ENCODE measurements at places on chromosomes 6 and 20.

GRCh38 chr6:99349171-99350141 is at the start of gene FAXC:
Gene FAXC, minus strand, starts transcription at chr6:99349674. Its CDS starts 302 bp downstream, at chr6:99349372.
- DNase-seq, result peak; percentile 75

DNA sequence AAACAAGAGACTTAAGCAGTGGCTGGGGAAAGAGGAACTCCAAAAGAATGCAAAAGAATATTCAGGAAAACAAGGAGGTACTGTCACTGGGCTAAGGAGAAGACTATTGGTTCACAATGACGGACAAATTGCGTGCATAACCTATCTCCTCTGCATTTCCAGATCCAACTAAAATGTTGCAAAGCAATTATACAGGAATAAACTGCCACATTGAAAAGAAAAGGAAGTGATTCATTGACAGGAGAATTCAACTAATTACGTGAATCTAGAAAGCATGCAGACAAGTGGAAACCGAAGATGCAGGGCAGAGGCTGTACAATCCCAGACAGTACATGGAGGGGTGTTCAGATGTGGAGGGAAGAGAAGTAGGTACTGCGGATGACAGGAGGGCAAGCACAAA is 152.8 kb upstream of the RIPOR2 start:
- no peak for DNase-seq

- no peak for DNase-seq
These were observed 123.0 kb downstream of the DTNBP1 start for GRCh38 chr6:15539722-15540270.

DNA sequence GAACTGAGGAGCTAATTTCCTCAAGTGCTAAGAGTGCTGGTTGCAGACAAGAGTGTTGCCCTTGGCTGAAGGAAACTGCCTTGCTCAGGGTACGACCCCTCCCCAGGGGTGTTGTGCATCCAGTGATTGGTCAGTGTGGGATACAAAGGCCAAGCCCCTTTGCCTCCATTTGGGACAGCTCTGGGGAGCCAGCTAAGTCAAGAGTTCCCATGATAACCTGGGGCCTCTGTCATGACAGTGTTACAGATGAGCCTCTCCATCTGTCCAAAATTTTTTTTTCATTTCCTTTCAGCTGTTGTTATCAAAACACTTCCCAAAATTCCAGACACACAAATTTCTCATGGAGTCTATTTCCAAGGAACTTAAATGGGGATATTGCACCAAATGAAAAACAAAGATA is 93.3 kb downstream of the HS3ST5 start:
- no peak for DNase-seq

GRCh38 chr6:3136292-3137011 is 17.9 kb downstream of the BPHL start:
- DNase-seq, result no peak

DNA sequence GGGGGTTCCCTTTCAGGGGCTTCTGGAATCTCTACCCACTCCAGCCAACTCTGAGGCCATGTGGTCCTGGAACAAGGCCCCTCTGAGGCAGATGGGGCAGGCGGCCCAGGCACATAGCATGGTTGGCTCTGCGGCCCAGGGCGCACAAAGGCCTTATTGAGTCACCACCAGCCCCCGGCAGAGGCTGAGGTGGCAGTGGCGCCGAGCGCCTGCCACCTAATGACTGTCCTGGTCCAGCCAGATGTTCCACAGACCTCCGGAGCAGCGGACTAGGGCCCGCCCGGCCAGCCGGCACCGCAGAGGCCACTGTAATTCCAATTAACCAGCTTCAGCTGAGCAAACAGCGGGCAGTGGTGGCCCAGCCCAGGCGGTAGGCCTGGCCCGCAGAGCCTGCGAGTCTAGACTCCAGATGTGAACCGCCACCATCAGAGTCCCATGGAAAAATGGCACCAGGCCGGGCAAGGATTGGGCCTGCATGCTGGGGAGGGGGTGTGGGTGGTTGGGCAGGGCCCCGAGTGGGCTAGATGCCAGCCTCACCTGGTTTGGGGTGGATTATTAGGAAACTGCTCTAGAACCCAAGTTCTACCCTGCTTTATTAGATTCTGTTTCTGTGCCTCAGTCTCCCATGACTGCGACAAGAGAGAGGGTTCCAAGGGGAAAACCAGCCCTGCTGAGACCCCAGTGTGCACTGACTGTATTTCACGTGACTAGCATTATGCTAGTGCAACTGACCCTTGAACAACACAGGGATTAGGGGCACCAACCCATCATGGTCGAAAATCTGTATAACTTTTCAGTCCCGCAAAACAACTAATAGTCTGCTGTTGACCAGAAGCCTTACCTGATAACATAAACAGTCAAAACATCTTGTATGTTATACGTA is 34.1 kb upstream of the ID1 start:
- no peak for DNase-seq

Measured in Caki2 (cell line).